ENCODE measurements at places on chromosomes 11 and 22.

DNA sequence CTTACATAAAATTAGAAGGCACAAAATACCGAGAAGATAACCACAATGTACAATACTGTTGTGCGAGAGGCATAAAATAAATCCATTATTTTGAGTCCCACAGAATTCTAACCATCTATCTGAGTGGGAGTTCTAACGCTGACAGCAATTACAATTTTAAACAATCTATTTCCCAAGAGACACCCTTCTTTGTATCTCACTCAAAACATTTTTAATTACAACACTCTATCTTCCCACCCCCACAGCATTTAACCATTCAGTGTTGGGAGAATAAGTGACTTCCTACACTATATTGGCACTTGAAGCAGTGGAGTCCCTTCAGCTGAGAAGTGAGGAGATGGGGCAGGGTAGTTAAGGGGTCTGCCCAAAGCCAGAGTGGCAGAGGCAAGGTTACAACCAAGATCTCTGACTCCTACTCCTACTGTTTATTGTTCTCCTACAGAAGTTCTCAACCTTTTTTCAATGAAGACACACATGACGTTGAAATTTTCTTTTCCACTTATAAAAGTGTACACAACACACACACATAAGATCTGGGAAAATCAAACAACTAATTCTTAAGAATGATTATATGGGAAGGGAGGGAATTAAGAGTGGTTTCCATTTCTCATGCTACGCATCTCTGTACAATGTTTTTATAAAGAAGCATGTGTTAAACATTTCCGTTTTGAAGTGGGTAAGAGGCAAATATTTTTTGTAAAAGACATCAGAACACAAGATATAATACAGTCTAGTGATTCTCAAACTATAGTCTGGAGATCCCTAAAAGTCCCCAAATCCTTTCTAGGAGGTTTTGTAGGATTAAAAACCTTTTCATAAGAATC is 10.9 kb downstream of the SLC25A17 start:
- DNase-seq = no peak

DNA sequence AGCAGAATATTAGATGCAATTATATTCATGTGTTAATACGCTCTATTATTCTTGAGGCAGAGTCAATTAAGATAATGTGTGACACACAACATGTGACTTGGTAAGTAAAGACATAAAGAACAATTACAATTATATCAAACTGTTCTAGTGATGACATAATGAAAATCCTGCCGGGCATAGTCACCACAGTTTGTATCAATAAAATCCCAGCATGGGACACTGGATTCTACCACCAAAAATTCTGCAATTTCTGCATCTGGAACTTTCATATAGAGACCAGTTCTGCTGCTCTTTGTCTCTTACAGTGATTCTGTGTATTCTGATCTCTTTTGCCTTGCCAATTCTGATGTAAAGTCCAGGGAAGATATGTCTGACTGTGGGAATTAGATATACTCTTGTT is 495.6 kb upstream of the LRRC4C start:
- DNase-seq = no peak

DNA sequence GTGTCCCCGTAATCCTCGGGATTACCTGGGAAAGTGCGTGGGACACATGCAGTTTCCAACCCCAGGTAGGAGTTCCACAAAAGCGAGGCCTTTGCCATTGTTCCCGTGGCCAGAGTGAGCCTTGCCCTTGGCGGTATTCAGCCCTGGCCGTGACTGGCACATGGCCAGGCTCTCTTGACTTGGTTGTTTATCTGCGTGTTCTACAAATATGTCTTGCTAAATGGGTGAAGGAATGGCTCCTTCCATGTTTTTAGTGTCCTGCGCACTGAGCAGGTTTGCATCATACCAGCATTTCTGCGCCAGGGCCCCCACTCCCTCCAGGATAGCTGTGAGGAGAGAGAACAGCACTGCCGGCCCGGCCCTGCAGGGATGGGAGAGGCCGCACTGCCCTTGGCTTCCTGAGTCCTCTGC is 20.0 kb downstream of the POLR3H start:
- DNase-seq = peak; percentile 91

GRCh38 chr22:29700206-29700899 is 19.4 kb upstream of the CABP7 start:
- no peak for DNase-seq

DNA sequence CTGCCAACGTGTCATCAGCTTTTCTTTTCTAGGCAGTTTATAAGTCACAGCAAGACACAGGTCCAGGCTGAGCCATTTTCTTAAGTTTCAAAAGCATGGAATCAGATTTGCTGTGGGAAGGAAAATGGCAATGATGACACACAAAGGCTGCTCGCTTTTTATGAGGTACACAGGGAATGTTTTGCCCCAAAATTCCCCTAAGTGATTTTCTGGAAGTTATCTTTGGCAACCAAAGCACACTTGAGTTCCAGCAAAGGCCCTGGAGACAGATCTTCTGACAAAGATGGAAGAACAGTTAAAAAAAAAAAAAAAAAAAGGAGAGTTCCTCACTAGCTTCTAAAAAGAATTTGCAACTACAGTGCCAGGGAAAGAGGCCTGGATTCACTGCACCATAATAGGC is 260.8 kb downstream of the LARGE1 start:
- DNase-seq = no peak

DNA sequence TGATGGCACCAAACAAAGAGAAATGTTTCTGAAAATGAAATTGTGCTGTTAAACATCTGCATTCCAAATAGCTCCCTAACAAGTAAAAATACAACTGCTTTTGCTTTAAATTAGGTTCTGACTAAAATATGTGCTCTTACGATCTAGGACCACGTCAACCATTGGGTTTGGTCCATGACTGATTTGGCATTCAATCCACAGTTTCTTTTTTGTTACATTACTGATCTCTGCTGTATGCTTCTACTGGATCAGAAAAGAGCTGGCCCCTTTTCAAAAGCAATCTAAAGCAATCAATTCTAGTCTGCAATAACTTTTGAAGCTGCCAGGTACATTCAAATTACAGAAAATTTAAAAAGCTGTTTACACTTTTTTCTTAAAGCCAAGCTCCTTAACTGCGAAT is 1047.1 kb upstream of the CCDC90B start:
- no peak for DNase-seq

GRCh38 chr11:60937144-60937527 is 12.9 kb downstream of the TMEM132A start:
- no peak for DNase-seq

- DNase-seq = peak; percentile 60
Observed at GRCh38 chr22:49404020-49404419, 423.7 kb downstream of the BRD1 start.

- peak; percentile 69 for DNase-seq
Observed at GRCh38 chr22:24101966-24102365, 79.3 kb upstream of the SUSD2 start.

- no peak for DNase-seq
Observed at GRCh38 chr11:14248580-14248981, 110.4 kb downstream of the RRAS2 start.

GRCh38 chr22:36319595-36320497 is 66.9 kb downstream of the APOL1 start:
- no peak for DNase-seq

DNA sequence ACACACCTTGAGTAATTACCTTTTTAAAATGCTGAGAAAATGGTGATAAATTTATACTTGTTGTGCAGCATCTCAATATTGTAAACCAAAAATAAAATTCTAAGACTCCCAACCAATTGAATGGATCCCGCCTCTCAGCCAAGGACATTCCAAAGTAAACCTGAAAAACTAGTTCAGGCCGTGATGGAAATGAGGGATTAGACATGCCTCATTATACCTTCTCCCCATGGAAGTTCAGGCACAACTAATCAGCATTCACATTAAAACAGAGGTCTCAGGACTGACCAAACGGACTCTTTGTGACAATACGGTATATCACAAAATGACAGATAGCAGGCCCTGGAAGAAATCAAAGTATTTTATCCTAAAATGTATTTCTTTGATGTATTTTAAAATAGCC is 907.4 kb upstream of the RAG2 start:
- DNase-seq = no peak

DNA sequence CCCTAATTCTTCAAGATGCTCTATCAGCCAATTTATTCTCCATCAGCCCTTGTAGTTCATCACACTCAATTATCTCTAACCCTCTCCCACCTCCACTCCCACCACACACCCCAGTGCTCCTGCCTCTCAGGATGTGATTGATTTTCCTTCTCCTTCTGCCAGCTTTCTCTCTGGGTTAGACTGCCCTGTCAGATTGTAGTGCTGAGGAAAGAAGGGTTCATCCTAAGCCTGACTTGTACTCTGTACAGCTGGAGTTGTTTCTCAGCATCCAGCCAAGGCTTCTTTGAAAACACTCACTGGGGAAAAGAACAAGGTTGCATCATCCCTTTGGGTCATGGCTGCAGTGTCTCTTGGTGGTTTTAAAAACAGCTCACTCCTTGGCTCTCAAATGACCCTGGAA is 61.2 kb downstream of the CECR2 start:
- no peak for DNase-seq

- no peak for DNase-seq
Observed at GRCh38 chr11:116861539-116861938, 24.1 kb upstream of the APOA1 start.

GRCh38 chr11:67731583-67731982 is 57.2 kb upstream of the ALDH3B2 start:
- no peak for DNase-seq

DNA sequence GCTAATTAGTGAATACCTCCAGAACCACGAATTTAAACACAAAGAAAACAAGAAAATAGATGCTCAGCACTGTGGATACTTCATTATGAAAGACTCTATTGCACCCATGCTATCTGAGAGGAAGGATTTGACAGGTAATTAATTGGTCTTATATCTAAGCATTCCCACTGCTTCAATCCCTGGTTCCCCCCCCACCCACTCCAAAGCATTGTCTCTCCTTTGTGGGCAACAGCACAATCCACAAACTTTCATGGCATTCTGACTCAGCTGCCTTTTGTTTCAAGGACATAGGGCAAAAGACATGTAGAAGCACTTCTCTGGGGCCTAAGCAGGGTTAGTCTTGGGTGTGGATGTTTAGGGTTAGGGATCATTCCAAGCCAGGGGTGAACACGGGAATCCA is 551.4 kb downstream of the BUD13 start:
- no peak for DNase-seq

Measured in coronary artery (tissue), 2 donors.